ENCODE measurements at places on chromosomes 16 and 17.

DNA sequence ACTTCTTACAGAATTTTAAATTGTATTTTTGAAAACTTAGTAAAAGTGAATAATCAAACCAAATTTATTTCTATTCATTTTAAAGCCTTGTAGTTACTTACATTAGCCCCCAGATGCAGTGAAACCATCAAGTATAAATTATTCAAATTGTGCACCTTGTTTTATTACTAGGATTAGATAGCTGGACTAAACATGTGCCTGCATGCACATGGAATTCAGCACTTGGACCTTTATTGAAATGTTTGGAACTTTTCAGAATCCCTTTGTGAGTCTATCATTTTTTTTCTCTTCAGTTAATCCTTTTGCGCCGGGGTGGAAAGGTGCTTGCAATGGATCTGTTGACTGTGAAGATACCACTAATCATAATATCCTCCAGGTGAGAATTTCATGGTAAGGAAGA lies 4.7 kb downstream of the ZPBP2 start:
- DNase-seq = no peak

GRCh38 chr17:17120701-17121100 lies 78.4 kb downstream of the MPRIP start:
- no peak for DNase-seq

DNA sequence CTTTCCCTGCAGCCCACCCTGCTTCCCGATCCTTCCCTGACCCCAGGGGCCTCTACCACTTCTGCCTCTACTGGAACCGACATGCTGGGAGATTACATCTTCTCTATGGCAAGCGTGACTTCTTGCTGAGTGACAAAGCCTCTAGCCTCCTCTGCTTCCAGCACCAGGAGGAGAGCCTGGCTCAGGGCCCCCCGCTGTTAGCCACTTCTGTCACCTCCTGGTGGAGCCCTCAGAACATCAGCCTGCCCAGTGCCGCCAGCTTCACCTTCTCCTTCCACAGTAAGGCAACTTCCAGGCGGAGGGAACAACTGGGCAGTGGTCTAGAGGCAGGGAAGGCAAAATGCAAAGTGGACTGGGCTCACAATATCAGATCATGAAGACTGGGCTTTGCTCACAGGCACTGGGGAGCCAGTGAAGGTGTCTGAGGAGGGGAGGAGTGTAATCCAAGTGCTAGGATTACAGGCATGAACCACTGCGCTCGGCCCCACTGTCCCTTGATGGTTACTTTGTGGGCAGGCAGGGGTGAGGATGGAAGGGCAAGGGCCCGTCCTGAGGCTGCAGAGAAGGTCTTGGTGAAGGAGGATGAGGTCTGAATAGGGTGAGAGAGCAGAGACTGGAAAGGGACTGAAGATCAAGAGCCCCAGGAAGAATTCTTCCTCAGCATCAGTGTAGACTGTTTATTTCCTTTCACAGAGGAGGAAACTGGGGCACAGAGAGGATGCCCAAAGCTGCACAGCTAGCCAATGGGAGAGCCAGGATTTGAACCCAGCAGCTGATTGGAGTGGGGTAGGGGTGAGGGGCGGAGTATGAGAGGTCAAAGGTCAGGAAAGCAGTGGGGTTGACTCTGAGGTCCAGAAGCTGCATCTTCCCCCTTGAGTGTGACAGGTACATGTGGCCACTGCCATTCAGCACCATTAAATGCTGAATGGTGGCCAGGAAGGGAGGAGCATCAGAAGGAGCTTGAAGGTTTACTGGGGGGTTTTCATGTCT lies 16.5 kb upstream of the ADGRG3 start:
- DNase-seq = no peak

GRCh38 chr16:70801611-70802010 lies 653 bp upstream of the VAC14 start:
- no peak for DNase-seq

DNA sequence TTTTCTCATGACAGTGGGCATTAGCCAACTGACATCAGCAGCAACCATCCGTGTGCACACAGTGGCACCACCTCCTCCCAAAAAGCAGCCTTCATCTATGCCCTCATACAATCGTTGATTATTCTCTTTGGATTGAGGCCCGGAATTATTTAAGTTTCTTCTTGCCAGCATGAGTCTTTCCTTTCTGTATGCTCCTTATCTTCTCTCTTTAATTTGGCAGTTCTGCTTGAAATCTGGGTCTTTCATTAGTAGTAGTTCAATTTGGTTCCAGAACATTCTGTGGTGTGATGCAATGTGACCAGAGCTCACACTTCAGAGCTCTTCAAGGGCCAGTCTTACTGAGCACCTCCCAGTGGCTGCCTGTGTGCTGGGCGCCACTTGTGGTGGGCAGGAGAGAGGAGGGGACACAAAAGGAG lies 52.2 kb upstream of the STH start:
- DNase-seq = no peak

DNA sequence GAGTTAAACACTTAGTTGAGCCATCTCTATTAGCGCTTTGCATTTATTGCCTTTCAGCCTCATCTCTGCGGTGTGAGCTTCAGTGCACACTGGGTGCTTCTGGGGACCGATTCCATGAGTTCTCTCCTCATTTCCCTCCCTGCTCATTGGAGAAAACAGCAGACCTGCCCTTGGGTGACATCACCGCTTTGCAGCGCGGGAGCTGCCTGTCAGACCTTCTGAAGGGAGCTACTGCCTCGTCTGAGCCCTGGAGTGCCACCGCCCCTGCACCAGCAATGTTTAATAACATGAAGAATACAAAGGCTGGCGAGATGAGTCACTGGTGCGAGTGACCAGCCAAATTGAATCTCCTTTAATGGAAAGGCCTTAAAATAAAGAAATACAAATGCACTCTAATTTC lies 30.2 kb upstream of the CPPED1 start:
- DNase-seq = no peak

DNA sequence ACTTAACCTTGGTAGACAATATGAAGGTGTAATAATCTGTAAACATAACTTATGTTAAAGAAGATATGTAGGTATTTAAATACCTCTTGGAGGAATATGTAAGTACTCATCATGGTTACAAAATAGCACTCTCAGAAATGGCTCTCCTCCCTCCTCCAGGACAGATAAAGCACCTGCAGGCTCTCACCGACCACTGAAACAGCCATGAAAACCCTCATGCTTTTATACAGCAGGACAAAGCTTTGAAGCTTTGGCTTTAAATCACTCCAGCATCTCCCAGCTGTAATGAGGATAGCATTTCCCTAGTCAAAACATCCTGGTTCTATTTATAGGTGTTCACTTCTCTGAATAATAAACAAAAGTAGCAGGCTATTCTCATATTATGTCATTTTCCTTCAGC lies 69.1 kb upstream of the PMFBP1 start:
- DNase-seq = no peak

GRCh38 chr17:62085511-62086408 lies 20.7 kb upstream of the MED13 start:
- no peak for DNase-seq

DNA sequence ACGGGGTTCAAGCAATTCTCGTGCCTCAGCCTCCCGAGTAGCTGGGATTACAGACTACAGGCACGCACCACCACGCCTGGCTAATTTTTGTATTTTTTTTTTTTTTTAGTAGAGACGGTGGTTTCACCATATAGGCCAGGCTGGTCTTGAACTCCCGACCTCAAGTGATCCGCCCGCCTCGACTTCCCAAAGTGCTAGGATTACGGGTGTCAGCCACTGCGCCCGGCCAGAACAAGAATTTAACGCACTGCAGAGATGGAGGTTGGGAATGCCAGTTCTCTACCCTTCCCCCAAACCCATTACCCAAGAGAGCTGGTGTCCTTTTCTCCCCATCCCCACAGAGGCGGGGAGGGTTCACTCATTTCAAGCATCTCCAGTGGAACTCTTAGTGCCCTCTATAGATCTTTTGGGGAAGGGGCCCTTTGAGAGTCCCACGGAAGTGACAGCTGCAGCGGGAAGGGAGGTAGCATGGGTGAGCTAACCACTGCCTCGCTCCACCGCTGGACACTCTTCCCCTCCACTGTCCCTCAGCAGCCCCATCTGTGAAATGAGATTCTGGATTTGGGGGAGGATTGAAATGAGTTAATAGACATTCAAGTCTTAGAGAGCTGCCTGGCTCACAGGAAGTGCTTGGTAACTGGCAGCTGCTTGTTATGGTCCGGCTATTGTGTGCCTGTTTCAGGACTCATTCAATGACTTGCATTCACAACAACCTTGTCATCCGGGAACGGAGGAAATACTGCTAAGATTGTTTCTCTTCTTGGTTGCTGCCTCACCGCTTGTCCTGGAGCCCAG lies 3.5 kb upstream of the UBALD2 start:
- no peak for DNase-seq

- DNase-seq = no peak
Observed at GRCh38 chr17:79810130-79811010, 13.5 kb upstream of the CBX8 start.

- DNase-seq = no peak
Observed at GRCh38 chr16:69522732-69523404, 42.9 kb upstream of the NFAT5 start.

DNA sequence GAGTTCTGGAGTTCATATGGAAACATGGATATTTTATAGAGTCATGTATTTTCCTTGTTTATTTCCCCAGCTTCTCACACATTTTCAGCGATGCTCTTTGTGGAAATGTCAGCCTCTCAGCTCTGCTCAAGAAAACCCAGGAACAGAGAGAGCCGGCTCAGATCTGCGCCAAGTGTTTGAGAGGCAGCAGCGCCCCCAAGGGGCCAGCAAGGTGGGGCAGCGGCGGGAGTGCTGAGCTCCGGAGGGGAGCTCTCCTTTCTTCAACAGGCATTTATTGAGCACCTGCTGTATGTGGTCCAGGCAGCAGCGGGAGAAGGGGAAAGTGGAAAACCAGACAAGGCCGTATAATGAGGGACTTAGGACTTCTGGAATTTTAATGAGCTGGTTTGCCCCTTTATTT lies 421.1 kb upstream of the C16orf82 start:
- DNase-seq = no peak

DNA sequence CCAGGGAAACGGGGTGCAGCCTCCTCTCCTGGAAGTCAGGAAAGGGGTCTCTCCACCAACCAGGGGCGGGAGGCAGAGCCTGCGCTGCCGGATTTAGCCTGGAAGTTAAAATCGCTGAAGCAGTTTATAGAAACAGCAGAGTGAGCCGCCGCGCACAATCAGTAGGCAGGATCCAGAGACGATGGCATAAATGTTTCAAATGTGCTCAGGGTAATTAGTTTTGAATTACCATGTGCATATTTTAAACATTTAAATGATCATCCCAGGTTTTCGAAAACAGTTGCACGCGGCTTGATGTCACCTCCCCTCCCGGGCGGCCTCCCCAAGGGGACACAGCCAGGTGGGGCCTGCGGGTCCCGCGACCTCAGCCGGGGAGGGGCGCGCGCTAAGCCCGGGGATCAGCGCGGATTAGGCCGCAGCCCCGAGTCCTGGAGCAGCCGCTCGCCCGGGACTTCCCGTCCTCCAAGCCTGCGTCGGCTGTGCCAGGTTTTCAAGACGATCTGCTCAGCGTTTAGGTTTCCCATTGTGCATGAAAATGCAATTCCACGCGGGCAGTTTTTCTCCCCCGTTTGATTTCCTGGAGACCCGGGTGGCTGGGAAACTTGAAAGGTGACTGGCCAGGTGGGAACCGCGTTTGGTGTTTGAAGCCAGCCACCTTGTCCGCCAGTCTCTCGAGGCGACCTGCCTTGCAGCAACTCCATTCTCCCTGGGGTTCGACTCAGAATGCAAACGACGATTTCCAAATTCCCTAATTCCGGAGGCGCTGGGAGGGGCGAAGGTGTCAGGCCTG lies 78.3 kb downstream of the RPA1 start:
- no peak for DNase-seq

DNA sequence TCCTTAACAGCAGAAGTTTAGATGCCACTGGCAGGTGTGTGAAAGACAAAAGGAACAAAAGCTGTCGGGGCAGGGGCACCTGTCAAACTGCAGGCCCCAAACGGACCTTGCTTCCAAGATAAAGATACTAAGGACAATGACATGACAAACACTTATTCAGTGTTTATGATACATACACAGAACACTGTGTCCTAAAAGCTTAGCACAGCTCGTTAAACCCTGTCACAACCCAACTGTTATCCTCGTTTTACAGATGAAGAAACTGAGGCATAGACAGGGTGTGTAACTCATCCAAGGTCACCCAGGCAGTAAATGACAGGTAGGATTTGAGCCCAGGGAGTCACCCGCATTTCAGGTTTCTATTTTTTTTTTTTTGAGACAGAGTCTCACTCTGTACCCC lies 9.6 kb downstream of the SDK2 start:
- DNase-seq = no peak

DNA sequence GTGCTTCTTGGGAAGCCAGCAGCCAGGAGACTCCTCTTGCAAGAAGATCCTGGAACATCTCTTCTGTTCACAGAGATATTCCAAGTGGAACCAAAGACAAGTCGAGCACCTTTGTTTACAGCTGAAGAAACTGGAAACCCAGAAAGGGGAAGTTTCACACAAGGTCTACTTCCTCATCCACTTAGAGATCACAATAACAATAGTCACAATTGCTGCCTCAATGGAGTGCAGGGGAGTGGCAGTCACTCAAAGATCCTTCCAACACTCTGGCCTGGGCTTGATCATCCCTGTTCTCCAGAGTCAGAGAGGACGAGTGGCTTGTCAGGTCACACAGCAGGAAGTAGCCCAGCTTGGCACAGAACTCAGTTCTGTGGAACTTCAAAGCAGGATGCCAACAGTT lies 46.9 kb upstream of the SIAH1 start:
- DNase-seq = no peak

GRCh38 chr17:69606142-69606800 lies 191.8 kb downstream of the MAP2K6 start:
- DNase-seq = no peak

DNA sequence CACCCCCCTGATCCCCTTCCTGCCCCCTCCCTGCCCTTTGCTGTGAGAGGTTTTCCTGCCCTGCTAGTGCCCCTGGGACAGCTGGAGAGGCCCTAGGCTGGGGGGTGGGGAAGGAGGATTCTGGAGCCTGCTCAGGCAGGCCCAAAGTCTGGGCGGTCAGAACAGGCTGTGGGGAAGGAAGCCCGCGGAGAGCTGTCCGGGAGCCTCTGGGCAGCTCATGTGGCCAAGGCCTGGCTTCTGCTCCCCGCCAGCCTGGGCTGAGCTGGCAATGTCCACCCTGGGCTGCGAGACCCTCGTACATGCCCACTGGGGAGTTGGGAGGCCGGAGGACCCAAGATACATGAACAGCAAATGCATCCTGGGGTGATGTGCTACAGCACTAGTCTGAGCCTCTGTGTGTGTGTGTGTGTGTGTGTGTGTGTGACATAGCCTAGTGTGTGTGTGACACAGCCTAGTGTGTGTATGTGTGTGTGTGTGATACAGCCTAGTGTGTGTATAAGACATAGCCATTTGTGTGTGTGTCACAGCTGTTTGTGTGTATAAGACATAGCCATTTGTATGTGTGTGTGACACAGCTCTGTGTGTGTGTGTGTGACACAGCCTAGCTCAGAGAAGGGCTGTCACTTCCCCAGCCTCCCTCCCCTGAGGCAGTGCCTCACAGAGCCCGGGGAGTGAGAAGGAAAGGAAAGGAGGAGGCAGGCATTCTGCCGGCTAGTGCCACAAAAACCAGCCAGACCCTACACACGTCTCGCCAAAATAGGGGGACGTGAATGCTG lies 201.4 kb upstream of the CIBAR2 start:
- no peak for DNase-seq

All from AG09319 (cell line).